Suppressor macrophage (primary cell): ENCODE measurements at places on chromosomes 12 and 14.
A peak's percentile ranks its signal among the peaks of the same experiment; 100 is the strongest.

DNA sequence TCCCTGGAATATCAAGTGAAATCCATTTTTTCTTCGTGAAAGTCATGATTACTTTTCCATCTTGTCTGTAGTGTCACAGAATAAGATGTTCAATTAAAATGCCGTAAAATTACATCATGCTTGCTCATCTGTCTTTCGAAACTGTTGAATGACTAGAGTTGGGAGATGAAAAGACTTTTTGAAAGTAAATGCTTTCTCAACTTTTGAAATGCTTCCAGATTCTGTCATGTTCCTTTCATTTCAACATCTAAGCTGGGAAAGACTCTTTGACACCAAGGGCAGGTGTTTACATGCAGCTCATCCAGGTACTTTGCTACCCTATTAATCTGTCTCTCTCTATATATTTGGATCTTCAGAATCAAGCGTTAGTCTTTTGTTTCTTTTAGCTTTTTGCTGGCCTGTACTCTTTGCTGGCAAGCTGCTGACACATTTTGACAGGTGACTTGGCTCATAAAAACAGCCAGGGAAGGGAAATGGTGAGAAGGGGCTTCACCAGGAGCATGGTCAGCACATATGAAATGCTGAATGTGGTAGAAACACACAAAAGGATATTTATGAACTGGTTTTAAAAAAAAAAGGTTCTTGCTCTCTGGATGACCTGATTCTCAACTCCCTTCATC, 77.0 kb upstream of the METAP2 start:
- DNase-seq = peak; percentile 10

GRCh38 chr14:43116341-43116740, 1390.7 kb downstream of the FSCB start:
- no peak for DNase-seq

DNA sequence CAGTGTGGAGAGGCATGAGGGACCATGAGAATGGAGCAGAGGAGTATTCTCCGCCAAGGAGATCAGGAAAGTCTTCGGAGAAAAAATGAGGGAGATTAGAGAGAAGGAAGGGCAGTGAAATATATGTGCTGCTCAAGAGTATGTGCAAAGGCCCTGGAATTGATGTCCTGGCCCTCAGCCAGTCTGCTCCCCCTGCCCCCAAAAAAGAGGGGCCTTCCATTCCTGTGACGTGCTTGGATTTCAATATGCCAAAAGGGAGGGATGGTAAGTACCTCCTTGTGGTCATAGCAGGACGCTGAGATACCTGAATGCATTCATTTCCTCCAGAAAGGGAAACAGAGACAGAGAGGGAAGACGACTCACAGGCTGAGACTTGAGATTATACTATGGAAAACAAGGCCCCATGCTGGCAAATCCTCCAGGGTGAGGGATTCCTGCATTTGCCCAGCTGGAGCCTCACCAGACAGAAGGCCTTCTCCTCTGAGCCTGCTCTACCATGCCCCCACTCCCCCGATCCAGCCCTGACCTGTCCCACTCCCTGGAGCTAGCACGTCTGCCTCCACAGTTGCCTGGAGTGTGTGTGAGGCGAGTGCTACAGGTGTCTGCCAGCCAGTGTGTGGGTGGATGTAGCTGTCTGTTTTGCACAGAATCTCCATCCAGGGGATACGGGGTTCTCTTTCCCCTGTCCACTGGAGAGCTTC, 3.9 kb upstream of the RARG start:
- DNase-seq = no peak

- DNase-seq = no peak
Observed at GRCh38 chr12:3492793-3493042, 1.7 kb downstream of the PRMT8 start.

- peak; percentile 61 for DNase-seq
Observed at GRCh38 chr12:57154804-57155434, 7.5 kb upstream of the LRP1-AS start.

DNA sequence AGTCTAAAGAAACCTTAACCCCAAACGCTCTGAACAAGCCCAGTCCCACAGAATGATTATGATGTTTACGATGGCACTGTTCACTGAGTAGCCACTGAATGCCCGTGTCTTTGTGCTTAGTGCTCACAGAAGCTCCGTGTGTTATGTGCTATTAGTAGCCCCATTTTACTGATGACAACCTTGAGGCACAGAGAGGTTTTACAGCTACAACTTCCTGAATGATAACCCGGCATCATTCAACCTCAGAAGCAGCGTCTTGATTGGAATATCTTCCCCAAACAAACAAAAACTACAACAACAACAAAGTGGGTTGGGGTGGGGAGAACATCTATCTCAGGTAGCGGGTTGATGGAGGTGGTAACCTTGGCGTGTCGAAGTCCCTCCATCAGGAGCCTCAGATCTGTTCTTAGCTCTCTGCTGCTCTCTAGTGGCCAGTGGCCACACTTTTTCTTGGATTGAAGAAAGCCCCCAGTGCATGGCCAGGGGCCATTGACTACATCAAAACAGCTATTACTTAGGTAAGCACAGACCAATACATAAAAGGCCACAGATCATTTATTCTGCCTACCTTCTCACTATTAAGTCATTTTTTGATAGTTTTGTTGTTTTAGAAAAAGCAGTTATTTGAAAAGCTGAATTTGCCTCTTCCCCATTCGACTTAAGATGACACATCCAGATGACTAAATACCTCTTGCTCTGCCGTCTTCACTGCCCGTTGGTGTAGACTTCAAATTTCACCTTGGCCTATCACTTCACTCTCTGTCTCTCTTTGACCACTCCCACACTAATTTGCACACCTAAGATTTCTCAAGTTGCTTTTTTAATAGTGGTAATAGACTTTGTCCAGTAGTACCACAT, 376.9 kb downstream of the GALC start:
- peak; percentile 56 for DNase-seq
